Bone marrow (tissue), 2 donors: ENCODE measurements at places on chromosomes 11 and 22.

GRCh38 chr22:39239561-39240423, 5.0 kb downstream of the PDGFB start:
- no peak for DNase-seq

DNA sequence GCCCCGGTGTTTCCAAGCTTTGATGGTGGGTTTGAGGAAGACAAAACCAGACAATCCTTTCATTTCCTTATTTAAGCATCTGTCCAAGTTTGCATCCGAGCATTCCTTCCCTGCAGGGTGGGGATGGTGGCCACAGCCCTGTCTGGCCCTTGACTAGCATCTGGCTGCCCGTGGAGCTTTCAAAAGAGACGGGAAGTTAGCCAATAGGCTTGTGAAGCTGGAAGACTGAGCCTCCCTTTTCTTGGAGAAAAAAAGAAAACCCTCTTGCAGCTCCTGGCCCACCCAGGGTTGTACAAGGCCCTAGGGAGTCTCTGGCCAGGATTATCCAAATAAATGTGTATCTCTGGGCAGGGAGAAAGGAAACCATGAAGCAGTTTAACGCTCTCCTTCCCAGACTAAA, 60.6 kb downstream of the MICAL2 start:
- no peak for DNase-seq

DNA sequence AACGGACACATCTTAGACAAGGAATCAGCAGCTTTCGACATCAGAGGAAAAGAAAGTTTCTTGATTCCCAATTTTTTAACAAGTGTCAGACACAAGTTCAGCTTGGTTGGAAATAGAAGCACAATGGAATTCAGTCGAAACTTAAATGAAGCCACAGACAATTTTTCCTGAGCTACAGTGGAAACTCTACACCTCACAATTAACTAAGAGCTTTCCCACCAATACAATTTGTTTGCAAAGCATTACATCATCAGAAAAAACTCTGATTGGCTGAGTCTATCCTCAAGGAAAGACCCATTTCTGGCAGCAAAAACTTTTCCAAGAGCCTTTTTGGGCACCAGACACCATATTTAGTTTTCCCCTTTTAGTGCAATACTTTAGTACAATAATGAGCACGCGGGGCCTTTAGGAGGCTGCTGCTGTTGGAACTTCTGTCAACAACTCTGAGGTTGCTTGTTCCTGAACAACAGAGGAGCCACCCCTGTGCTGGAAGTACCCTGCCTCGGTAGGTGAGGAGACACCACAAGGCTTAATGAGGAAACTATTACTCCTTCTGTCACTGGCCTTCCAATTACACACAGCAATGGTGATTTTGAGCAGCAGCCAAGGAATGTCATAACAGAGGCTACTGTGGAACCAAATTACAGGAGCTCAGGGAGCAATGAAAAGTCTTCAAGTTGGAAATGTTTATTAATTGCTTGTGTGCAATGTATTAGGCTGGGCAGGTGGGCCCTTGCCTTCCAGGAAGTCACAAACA, 61.9 kb upstream of the BARX2 start:
- no peak for DNase-seq

- DNase-seq, result no peak
These were observed 71.0 kb downstream of the PARVA start for GRCh38 chr11:12448131-12448939.

DNA sequence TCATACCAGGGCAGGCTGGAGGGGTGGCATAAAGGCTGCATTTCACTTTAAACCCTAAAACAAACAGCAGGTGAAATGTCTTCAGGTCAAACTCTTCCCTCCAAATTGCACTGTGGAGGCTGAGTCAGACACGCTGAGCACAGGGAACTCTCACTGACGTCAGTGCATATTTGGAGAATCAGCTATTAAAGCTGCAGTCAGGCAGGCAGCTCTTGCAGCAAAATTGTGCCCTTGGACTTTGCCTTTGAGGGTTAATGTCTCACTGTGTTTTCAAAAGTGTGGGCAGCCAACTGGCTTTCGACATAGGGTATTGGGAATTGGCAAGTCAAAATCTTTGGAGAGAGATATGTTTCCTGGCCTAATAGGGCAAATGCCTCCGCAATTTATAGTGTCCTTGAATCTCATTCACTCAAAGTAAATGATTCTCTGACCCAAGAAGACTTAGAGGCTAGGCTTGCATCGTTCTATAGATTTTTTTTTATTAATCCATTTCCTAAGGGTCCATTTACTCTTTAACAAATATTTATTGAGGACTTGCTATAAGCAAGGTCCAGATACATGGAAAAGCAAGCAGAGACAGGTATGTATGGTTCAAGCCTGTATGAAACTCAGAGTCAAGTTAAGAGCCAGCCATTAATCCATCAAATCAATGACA, 27.7 kb upstream of the SMCO4 start:
- DNase-seq, result no peak

GRCh38 chr11:4105916-4106315, 11.3 kb downstream of the RRM1 start:
- DNase-seq, result no peak

GRCh38 chr11:6825231-6825744, 20.2 kb upstream of the OR10A5 start:
- no peak for DNase-seq

- DNase-seq, result no peak
These were observed 427.3 kb downstream of the TENM4 start for GRCh38 chr11:79013509-79013908.

- no peak for DNase-seq
These were observed 78.8 kb downstream of the ST3GAL4 start for GRCh38 chr11:126433989-126434949.

DNA sequence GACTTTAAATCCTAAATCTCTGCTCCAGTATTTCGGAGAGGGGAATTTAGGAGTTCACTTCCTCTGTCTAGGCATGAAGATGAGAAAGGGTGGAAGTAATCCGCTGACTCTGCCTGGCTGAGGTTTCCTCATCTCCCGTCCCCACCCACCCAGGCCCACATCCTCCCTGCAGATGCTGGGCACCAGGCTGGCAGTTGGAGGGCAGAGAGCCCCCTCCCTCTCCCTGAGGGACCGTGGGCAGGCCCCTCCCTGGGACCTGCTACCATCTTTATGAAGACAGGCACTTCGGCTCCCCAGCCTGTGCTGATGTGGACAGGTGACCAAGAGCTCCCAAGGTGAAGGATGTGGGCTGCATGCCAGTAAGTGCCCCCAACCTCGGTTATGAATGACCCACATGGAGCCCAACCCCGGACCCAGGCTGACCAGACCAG, 6.7 kb downstream of the CASTOR1 start:
- DNase-seq, result peak; percentile 7

- DNase-seq, result no peak
These were observed 116.5 kb upstream of the NAV2 start for GRCh38 chr11:19595840-19596751.

GRCh38 chr22:24707470-24707801, 67.1 kb downstream of the PIWIL3 start:
- DNase-seq, result no peak

GRCh38 chr11:6025056-6025455, 5.5 kb downstream of the OR56A1 start:
- no peak for DNase-seq

GRCh38 chr11:113896156-113896879, 8.3 kb upstream of the HTR3B start:
- DNase-seq, result no peak

- no peak for DNase-seq
These were observed 231.0 kb downstream of the DDX10 start for GRCh38 chr11:108895579-108896480.

GRCh38 chr11:130693543-130693942, 222.7 kb downstream of the SNX19 start:
- DNase-seq, result no peak

DNA sequence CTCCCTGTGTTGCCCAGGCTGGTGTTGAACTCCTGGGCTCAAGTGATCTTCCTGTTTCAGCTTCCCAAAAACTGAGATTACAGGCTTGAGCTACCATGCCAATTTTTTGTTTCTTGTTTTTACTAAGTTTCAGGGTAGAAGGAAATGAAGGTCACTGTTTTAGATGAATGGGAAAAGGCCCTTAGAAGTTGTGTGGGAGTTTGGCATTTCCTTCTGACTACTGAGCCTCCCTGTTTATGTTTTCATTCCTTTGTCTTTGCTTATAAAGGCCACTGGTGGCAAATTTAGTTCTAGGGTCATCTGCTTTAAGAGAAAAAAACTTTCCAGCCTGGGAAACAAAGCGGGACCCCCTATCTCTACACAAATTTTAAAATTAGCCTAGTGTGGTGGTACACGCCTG, 22.1 kb downstream of the SRPRA start:
- DNase-seq, result no peak

GRCh38 chr11:5336331-5336730, 7.0 kb downstream of the OR51B5 start:
- DNase-seq, result no peak

DNA sequence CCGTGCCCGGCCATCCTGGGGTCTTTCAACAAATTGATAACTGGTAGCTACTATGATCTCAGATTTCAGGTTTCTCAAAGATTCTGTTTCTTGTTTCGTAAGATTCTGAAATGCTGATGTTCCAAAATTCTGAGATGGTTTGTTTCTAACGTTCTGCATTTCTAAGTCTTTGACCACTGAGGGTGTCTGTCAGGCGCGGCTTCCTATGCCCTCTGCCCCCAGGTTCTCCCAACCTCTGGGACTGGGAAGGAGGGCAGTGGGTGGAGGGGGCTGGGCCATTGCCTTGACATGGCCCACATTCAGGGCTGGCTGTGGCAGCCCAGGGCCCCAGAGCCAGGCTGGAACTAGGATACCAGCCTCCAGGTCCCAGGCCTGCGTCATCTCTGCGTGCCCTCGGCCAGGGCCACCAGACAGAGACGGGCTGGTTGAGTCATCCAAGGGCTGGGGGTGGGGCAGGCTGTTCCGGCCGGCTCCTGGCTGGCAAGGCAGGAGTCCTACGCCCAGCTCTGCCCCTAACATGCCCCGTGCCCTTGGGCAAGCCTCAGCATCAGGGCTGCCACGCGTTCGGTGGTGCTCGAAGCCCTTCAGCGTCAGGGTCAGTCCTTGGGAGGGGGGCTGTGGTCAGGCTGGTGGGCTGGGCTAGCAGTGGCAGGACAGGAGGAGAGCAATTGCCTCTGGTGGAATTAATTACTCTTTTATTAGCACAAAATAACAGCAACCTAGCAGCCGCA, 5.2 kb downstream of the TMEM134 start:
- DNase-seq, result no peak

DNA sequence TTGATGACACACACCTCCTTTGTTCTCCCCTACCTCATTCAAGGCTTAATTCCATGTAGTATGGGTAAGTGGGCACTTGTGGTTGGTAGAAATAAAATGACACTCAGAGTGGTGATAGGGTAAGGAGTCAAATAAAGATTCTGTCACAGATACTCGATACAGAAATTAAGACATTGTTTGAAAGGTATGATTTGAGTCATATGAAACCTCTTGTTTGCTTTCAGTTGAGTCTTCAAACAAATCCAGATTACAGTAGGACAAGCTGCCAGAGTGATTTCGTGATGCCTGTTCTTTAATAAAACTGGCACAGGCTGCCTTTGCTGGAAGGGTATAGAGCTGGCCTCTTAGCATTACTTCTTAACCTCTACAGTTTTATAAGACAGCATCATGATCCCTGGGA, 182.4 kb downstream of the SPON1 start:
- DNase-seq, result no peak

DNA sequence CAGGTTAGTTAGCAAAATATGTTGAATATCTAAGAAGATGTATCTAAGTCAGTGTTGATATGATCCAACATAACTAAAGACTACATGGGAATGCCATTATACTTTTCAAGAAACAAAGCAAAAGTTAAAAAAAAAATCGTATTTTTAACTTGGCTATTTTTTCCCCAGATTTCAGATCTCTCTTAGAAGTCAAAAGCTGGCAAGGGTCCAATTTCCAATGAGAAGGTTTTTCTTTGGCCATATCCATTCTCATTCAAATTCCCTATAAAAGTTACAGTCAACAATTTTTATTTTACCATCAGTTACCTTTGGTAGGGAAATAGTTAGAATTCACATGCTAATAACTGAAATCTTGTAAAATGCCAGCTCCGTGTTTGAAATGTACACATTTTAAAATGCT, 70.5 kb upstream of the FAT3 start:
- no peak for DNase-seq
